ENCODE measurements at places on chromosomes 2 and 18.

- DNase-seq = no peak
Measured at GRCh38 chr2:205739620-205740019, 57.3 kb downstream of the NRP2 start.

- no peak for DNase-seq
Measured at GRCh38 chr2:43653506-43653905, 16.4 kb downstream of the PLEKHH2 start.

DNA sequence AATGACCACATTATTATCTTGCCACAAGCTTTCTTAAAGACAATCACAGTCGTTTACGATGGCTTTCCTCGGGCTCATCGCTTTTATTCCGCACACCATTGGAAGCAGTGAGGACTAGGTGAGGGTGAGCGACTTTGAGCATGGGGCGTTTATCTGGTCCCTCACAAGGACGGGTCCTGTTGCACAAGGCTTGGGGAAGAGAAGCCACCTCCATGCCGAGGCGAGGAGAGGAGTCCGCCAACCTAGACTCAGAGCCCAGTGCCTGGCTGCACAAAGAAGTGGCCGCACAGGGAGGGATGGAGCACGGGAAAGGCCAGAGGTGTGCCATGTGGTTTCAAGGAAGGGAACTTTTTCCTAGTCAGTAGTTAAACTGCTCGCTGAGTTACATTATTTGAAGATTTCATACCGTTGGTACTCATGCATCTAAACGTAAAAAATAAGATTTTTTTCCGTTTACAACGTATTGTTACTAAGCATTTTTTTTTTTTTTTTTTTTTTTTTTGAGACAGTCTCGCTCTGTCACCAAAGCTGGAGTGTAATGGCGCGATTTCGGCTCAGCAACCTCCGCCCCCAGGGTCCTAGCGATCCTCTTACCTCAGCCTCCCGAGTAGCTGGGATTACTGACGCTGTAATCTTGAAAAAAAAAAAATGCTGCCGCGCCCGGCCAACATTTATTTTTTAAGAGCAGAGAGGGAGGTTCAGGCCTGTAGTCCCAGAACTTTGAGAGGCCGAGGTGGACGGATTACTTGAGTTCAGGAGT is 849 bp upstream of the CYP27C1 start:
- DNase-seq = no peak

DNA sequence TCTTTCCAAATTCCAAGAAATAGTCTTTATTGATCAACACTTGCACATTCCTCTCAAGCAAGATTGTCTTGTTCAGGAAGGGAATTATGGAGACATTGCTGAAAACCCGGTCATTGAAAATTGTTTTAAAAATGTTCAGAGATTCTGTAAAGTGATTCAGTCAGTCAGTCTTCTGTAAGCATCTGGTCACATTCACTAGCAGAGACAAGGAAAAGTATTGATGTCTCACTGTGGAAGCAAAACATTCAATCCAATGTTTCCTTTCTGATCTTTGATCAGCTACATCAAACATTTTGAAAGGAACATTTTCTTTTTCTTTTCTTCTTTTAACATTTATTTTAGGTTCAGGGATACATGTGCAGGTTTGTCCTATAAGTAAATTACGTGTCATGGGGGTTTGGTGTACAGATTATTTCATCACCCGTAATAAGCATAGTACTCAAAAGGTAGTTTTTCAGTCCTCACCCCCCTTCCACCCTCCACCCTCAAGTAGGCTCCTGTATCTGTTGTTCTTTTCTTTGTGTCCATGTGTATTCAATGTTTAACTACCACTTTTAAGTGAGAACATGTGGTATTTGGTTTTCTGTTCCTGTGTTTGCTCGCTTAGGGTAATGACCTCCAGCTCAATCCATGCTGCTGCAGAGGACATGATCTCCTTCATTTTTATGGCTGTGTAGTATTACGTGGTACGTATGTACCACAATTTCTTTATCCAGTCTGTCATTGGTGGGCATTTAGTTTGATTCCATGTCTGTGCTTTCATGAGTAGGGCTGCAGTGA is 61.2 kb downstream of the CTNNA2 start:
- no peak for DNase-seq

DNA sequence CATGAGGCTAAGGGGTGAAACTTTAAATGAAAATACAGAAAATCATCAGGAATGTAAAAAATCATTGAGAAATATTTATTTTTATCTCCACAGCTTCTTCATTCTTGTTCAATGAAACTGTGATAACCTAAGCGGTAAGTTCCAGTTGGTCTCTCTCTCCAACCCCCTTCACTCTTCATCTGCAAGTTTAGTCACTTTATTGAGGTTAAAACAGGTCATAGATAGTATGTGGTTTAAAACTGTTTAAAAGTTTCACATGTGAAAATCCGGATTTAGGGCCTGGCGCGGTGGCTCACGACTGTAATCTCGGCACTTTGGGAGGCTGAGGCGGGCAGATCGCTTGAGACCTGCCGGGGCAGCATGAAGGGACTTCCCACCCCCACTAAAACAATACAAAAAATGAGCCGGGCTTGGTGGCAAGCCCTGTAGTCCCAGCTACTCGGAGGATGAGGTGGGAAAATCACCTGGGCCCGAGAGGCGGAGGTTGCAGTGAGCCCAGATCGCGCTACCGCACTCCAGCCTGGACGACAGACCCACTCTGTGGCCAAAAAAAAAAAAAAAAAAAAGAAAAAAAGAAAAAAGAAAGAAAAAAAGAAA is 1.6 kb upstream of the PHLPP1 start:
- no peak for DNase-seq

DNA sequence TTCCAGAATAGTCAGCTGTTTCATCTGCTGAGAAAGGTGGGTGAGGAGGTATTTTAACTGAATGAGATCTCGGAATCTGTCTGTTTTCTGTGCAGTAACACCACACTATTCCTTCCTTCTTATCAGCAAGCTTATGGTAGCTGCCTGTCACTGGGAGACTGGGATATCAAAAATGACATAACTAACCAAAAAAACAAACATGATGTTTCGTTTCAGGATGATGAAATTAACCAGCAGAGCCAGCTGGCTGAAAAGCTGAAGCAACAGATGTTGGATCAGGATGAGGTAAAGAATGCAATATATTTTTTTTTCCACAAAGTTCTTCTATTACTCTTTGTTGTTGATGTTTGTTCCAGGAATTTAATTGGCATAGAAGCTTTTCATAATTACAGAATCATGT is 59.8 kb upstream of the LYPD6B start:
- no peak for DNase-seq

DNA sequence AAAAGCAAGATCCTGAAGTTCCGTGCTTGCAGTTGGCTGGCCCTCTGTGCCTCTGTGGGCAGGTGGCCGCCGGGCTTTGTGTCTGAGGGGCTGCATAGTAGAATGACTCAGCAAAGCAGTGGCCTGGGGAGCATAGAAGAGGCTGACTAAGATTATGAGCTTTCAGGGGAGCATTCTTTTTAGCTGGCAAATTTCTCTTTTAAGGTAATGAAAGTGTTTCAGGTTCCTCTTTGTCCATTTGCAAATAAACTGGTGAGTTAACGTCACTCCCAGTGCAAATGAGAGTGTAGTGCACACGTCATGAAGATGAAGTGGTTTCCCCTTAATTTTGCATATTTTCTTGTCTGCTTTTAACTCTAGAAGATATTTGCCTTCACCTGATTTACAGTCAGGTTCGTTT is 98.6 kb downstream of the BCL2L11 start:
- DNase-seq = no peak

GRCh38 chr2:38602136-38602731 is 494 bp downstream of the HNRNPLL start:
- DNase-seq = no peak

GRCh38 chr2:85890522-85891176 is 1.9 kb upstream of the ST3GAL5 start:
- no peak for DNase-seq

Data from esophagus squamous epithelium (tissue), 5 donors.